ENCODE measurements at places on chromosomes 6 and 20.

DNA sequence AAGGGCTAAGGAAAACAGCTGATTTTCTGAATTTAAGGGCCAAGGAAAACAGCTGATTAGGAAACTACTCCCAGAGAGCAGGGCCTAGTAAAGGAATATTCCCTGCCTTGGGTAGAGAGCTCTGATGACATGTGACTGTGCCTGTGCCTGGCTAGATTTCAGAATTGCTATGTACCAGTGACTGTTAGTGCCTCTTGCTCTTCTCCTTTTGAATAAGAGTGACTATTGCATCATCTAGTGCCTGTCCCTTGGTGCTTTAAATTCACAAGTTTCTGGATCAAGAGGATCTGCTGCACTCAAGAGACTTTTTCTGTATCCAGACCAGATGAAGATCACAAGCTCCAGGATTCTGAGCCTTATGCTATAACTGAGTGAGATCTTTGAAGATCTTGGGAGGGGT, 332.9 kb downstream of the KIF16B start:
- DNase-seq, result no peak

- no peak for DNase-seq
These were observed 31.4 kb downstream of the HIVEP2 start for GRCh38 chr6:142913511-142914047.

GRCh38 chr20:19003366-19004336, 190.1 kb downstream of the SCP2D1 start:
- DNase-seq, result no peak

GRCh38 chr20:10541668-10542411, 106.7 kb downstream of the SLX4IP start:
- DNase-seq, result no peak

GRCh38 chr20:56860413-56860812, 231.3 kb downstream of the TFAP2C start:
- no peak for DNase-seq

DNA sequence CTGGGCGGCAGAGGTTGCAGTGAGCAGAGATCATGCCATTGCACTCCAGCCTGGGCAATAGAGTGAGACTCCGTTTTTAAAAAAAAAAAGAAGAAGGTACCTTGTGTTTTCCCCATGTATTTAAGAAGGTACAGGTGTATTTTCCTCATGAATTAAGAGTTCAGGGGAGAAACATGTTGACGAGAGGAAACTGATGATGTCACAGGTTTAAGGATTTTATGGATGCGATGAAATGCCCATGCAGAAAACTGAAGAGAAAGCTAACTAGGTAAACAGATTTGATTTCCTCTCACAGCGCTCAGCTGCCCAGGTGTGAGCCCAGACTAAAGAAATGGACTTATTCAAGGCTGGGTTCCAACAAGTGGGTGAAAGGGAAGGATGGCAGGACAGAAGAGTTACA, 38.4 kb upstream of the SOX4 start:
- no peak for DNase-seq

- DNase-seq, result no peak
These were observed 6.1 kb downstream of the PDRG1 start for GRCh38 chr20:31945785-31946184.

DNA sequence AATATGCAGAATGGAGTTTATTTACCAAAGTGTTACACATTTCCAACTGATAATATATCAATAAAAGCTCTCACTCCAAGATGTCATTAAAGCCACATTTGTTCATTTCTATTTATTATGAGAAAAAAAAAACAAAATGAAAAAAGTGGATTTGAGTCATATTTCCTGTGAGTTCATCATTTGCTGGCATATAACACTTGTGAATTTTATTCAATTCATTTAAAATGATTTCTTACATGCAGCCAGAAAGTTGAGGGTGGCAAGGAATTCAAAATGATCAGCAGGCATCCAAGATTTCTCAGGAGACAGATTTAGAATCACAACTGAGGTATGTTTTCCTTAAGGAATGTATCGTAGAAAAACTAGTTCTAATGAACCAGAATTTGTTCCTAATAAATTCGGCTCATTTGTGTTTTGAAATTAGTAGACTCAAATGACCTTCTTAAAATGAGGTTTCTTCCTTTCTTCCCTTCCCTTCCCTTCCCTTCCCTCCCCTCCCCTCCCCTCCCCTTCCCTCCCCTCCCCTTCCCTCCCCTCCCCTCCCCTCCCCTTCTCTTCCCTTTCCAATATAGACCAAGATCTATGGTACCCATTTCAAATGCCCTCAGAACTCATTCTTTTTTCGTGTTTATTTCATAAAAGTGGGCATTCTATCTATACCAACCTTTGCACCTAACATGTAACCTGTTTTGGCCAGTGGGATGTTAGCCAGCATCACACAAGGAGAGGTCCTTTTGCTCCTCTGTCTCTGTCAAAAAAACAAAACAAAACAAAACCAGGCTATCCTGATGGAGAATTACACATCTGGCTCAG, 357.9 kb upstream of the TSHZ2 start:
- DNase-seq, result no peak

DNA sequence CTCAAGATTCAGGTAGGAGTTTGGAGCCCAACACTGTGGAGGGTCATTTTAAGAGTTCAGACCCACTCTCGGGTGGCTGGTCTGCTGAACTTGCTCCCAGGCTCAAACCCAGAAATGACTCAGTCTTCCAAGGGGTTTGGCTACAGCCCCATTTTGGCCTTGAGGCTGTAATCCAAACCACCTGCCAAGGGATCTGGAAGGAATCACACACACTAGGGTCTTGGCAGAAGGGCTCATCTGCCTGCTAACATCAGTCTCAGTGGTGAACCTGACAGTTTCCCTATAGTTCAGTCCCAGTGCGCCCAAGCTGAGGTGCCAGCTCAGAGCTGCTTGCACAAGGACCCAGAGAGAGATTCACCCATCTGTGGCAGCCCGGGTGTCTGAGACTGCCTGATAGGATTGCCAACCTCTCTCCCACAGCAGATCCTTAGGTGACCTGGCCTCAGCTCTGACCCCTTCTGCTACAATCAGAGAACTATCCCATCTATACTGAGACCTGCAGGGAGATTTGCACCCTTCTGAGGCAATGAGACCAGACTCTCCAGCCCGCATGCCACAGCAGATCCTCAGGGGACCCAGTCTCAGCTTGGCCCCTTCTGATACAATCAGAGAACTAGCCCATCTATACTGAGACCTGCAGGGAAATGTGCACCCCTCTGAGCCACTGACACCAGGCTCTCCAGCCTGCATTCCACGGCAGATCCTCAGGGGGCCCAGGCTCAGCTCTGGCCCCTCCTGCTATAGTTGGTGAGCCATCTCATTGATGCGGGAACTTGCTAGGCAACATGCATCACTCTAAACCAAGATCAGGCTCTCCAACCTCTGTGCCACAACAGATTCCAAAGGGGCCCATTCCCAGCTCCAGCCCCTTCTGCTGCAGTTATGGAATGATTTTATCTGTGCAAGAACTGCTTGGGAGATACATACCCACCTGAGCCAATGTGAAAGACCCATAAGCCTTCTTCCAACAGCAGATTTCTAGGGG, 48.2 kb downstream of the THBS2 start:
- DNase-seq, result peak; percentile 56

DNA sequence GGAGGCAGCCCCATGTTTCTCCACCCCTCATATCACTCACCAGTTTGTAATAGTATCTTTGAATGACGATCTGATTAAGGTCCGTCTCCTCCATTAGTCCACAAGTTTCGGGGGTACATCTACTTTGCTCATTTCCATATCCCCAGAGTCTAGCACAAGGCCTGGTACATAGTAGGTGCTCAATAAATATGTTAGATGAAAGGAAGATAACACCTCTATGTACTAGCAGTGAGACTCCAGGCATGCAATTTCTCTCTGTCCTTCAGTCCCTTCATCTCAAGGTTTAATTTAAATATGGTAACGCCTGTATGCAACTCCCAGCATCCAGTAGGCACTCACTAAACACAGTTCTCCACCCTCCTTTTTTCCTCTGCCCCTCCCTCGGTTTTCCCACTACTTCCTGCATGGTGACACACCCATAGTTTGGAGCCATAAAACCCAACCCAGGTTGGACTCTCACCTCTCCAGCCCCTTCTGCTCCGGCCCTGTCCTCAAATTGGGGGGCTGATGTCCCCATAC, 461 bp upstream of the HNF4A start:
- no peak for DNase-seq

GRCh38 chr6:132190097-132190814, 211.0 kb downstream of the MOXD1 start:
- DNase-seq, result no peak

DNA sequence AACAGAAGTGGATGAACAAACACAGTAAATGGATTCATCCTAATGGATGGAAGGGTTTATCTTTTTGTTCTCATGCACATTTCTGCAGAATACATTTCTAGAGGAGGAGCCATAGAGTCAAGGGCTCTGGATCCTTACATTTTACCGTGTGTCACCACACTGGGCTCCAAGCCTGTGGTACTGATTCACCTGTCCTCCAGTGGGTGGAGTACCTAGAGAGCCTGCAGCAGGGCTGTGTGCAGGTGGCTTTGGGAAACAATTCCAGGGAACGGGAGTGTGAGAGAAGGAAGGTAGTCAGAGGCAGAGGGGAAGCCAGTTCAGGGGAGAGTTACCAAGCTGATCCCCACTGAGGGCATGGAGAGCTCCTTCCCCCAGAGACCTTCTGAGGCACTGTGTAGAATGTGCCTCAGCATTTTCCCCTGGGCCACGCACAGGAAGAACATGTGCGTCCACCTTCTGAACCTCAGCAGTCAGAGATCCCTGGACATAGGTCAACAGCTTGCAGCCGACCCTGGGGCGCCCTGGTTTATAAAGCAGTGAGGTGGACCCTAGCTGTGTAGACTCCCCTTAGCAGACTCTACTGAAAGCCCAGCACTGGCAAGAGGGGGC, 85.3 kb upstream of the SLC22A23 start:
- no peak for DNase-seq

GRCh38 chr6:10414756-10415616, at the start of gene TFAP2A:
Gene TFAP2A, minus strand, starts transcription at chr6:10415074. Its CDS starts 83 bp downstream, at chr6:10414991.
- no peak for DNase-seq

GRCh38 chr6:112457886-112458285, 110.8 kb downstream of the RFPL4B start:
- no peak for DNase-seq

DNA sequence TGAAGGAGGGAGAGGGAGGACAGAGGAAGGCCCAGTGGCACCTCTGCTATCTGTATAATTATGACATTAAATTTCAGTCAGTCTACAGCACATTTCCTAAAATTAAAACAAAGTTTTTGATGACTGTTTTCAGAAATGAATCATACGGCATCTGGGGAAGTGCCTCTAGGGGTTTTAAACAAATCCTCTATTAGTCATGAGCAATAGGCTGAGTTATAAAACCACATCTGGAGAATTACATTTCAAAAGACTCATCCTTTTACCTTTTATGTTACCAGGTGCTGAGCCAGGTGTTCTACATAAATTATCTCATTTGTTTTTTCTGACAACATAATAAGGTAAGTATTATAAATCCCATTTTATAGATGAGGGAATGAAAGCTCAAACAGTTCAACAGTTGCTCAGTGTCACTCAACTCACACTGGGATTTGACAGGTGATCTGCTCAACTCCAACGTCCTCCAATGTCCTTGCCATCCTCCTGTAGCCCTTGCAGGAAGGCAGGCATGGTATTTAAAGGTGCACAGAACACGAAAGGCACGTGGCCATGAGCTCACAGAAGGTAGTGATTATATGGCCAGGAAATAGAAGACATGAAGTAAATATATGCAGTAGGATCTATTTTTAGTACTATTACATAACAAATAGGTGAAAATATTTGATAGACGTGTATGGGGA, 184.2 kb upstream of the MAN1A1 start:
- no peak for DNase-seq

- DNase-seq, result no peak
These were observed 121.9 kb upstream of the CD93 start for GRCh38 chr20:23207826-23208540.
